GM23338 (cell line): ENCODE measurements at places on chromosomes 4 and X.

- DNase-seq = no peak
Measured at GRCh38 chr4:6660430-6660829, 19.9 kb downstream of the MRFAP1 start.

DNA sequence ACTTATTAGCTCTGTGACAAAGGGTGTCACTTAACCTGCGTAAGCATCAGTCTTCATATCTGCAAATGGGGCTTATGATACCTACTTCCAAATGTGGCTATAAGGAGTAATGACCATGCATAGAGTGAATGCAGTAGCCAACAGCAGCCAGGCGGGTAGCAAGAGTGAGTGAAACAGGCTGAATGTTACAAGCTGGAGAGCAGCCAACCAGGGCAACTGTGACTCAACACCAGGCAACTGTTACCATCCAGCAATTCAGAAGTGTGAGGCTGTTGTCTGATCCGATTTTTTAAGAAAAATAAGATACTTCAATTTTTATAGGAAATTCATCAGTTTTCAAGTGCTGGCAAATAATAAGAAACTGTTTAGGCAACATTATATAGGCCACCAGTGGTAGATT, 270.2 kb upstream of the TAPT1 start:
- no peak for DNase-seq

GRCh38 chr4:40713798-40714197, 36.0 kb upstream of the NSUN7 start:
- DNase-seq = no peak

GRCh38 chr4:7716010-7716721, 223.5 kb downstream of the AFAP1 start:
- no peak for DNase-seq

GRCh38 chr4:147943159-147943638, 211.3 kb downstream of the ARHGAP10 start:
- DNase-seq = no peak

- no peak for DNase-seq
Measured at GRCh38 chr4:47075262-47075661, 43.9 kb downstream of the GABRB1 start.

DNA sequence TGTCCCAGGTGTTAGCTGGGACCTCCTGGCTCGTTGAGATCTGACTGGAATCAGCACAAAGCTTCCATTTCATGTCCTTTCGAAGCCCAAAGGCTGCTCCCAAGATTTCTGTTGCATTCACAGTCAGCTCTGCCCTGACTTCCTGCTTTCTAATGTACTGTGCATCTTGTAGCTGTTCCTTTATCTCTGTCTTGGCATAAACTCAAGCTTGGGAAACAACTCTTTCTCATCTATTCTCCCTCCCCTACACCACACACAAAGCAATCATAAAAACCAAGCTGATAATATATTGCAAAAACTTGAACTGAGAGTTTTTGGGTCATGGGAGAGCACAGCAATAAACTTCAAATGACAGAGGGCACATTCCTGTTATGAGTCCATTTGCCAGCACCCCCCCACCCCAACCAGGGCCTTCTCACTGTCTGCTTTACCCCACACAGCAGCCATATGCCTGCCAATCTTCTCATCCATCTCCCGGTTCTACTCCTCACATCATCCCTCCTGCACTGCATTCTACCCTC, 76.3 kb downstream of the SYNPO2 start:
- no peak for DNase-seq

GRCh38 chrX:97743014-97743413, 859.3 kb downstream of the RPA4 start:
- DNase-seq = peak; percentile 10

DNA sequence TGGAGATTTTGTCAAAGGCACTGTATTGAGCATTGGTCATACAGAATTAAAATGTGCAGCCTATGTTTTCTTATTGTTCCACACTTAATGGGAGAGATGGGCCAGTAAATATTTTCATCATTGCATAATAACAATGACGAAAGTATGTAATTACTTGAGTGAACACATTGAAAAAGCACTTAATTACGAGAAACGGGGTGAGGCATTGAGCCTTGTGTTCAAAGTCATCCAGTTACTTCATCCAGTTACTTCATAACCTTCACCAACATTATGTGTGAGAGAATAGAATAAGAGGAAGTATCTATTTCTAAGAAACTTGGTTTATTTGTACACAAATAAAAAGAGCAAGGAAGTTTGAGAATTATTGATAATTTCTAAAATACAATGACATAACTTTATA, 1427.0 kb downstream of the ADGRL3 start:
- DNase-seq = no peak

DNA sequence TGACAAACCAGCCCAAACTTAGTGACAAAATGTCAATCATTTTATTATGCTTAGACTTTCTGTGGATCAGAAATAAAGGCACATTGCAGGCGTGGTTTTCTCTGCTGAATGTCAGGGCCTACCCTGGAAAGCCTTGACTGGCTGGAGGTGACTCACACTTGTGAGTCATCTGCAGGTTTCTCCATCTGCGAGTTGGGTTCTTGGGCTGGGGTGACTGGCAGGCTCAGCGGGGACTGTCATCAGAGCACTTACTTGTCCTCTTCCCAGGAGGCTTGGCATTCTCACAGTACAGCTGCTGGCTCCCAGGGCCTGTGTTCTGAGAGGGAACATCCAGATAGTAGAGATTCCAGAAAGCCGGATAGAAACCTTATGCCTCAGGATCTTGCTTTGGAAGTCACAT, 153.8 kb upstream of the AGA start:
- DNase-seq = no peak

DNA sequence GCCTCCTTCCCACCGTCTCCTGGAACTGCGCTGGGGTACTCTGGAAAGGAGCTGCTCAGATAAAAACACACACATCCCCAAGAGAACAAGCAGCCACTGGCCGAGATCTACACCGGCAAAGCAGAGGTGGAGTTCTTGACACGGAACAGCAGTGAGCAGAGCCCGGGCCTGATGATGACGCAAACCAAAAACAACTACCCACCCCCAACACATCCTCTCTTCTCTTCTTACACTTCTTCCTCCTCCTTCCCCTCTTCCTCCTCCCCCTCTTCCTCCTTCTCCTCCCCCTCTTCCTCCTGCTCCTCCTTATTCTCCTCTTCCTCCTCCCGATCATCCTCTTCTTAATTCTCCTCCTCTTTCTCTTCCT, 4.6 kb downstream of the PNMA5 start:
- DNase-seq = no peak

GRCh38 chr4:183636503-183636902, 22.5 kb downstream of the RWDD4 start:
- DNase-seq = peak; percentile 27

- DNase-seq = peak; percentile 79
Measured at GRCh38 chr4:140637836-140638235, 69.1 kb upstream of the UCP1 start.

- peak; percentile 93 for DNase-seq
Measured at GRCh38 chr4:164700471-164700870, 53.5 kb upstream of the SMIM31 start.

DNA sequence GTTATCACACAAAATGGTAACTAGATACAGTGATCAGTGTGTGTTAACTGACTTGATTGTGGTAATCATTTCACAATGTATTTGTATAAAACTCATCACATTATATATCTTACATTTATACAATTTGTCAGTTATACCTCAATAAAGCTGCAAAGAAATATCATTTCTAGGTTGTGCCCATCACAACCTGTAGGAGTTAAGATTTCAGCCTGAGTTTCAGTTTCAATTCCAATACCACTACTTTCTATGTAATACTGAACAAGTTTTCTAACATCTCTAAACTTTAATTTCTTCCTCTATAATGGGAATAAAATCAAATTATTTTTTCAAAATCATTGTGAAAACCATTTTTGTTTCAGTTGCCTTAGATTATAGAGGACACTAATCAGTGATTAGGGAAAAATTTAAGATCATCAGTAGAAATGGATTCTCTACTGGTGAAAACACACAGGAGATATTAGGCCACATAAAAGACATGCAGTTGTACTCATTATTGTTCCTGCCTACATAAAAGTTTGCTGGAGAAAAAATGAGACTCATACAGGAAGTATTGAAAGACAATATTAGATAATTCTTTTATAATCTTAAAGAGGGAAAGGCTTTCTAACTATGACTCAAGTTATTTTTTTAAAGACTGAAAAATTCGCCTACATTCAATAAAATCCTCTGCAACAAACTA, 18.4 kb upstream of the TBC1D1 start:
- DNase-seq = no peak

DNA sequence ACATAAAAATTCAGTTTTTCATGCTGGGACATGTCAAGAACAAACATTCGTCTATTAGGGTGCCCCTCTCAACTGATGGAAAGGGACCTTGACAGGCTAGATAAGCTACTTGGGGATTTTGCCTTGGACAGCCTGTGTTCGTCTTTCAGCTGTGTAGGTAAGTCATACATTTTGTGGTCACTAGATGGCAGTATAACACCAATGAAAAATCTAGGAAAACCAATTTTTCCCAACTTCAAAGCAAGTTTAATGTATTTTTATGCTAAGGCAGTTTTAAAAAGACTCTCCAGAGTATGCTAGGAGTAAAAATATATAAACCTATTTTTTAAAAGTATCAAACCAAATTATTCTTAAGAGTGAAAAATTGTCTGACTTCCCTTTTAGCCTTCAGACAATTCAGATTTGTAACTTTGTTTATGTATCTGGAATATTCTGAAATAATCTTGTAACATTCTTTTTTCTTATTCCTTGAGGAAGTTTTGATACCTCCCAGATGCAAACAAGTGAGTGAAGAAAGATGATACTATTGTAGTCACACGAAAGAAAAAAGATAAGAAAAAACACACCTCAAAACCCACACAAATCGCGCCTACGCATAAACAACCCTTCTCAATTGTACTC, 158.3 kb downstream of the CPE start:
- peak; percentile 66 for DNase-seq

DNA sequence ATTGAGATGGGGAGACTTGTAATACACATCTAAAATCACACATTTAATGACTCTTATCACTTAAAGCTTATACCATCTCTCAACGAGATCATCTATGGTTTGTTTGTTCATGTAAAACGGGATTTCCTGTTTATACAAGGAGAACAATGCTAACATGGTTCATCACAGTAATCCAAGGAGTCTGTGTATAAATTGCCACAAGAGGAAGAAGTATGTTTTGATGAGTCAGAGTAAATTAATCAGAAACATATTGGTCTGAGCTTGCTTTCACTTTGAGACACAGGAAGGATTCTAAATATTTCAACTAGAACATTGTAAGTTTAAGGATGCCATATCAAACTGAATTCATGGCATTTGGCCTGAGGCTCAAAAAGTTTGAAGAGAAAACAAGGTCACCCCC, 594.1 kb downstream of the GLUD2 start:
- DNase-seq = no peak

GRCh38 chrX:1528884-1529203, 8.1 kb downstream of the P2RY8 start:
- DNase-seq = no peak

DNA sequence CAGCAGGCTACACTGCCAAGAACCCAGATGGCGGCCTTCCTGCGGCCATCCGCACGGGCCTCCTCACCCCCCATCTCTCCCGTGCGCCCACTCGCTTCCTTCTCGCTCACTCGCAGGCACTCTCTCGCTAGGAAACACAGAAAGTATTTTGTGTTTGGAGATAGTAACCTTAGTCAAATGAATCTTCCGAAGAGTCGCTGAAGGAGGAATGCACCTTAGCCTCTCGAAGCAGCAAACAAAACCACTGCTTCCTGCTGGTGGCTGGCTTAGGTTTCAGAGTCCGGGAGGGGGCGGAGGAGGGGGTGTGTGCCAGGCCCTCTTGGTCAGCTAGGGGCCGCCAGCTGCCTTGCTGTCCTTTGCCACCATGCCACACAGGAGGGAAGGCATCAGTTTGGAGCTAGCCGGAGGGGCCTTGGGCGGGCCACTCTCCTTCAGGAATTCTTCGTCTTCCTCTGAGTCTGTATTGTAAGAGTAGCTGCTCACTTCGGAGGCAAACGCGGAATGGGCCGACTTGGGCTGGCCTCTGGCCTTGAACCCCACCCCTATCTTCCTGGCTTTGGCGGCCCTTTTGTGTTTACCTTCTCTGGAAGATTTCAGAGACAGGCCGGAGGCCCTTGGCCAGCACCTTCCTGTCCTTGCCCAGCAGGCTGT, 73.2 kb upstream of the UCP1 start:
- peak; percentile 75 for DNase-seq

DNA sequence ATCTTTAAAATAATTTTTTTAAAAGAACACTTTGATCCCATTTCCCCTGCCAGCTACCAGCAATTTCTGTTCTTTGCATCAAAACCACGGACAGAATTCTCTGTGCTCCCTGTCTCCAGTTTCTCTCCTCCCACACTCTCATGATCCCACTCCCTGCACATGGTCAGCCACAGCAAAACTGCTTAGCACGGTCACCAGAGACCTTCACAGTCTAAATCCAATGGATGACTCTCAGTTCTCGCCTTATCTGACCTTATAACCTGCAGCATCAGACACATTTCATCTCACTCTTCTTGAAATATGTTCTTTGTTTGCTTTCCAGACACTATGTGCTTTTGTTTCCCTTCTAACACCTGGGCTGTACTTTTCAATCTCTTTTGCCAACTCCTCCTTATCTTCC, 131.5 kb downstream of the NR3C2 start:
- no peak for DNase-seq

- no peak for DNase-seq
Measured at GRCh38 chr4:52105276-52105675, 54.2 kb downstream of the SPATA18 start.

GRCh38 chrX:43166874-43167273, 388.9 kb upstream of the PPP1R2C start:
- no peak for DNase-seq

DNA sequence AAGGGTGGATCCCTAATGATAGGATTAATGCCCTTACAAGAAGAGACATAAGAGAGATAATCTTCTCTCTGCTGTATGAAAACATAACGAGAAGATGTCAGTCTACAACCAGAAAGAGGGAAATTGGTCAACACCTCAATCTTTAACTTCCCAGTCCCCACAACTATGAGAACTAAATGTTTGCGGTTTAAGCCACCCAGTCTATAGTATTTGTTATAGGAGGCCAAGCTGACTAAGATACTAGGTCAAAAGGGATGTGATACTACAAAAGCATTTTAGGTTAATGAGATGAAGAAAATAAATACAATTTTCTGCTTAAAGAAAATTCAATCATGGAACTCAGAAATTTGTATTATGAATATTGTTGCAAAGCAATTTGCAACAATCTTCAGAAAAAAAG, 55.4 kb upstream of the LHFPL1 start:
- no peak for DNase-seq

GRCh38 chr4:73573794-73574528, 46.3 kb downstream of the RASSF6 start:
- DNase-seq = peak; percentile 96

- no peak for DNase-seq
Measured at GRCh38 chr4:178809921-178810320, 1367.7 kb upstream of the AGA start.

GRCh38 chrX:41419082-41419481, 28.1 kb upstream of the NYX start:
- no peak for DNase-seq

GRCh38 chrX:95318882-95319281, 1365.8 kb upstream of the DIAPH2 start:
- peak; percentile 62 for DNase-seq

DNA sequence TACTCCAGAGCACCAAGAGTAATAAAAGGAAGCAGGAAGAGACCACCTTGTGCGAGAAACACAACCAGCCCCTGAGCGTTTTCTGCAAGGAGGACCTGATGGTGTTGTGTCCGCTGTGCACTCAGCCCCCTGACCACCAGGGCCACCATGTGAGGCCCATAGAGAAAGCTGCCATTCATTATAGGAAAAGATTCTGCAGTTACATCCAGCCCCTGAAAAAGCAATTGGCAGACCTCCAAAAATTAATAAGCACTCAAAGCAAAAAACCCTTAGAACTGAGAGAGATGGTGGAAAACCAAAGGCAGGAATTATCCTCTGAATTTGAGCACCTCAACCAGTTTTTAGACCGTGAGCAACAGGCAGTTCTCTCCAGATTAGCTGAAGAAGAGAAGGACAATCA, 5.7 kb downstream of the TRIM75 start:
- DNase-seq = no peak
